Vagina (tissue), 2 donors: ENCODE measurements at places on chromosomes 7 and 10. TPM values are rescaled to one million over a fixed set of nuclear protein-coding genes. Genes with fewer than 3 reads are reported as not detected.

- no peak for DNase-seq
Observed at GRCh38 chr10:83880252-83880791, 259.0 kb upstream of the GHITM start.

GRCh38 chr7:16356301-16356958, 64.9 kb downstream of the CRPPA start:
- no peak for DNase-seq

DNA sequence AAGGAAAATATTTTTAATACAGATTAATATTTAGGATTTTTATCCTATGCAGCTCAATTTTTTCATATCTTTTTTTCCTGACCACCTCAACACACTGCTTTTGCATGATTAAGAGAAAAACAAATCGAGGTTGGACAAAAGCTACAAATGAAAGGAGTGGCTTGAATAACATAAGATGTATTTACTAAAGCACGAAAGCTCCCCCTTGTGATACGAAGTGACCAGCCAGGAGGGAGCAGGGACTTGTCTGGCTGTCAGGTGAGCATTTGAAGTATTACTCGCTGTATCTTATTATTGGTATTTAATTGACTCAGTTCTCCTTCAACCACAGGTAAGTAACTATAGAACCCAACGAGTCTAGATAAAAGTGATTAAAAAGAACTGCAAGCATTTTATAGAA, 265.2 kb upstream of the PHF14 start:
- DNase-seq, result no peak

GRCh38 chr7:138077809-138078208, 1.6 kb downstream of the AKR1D1 start:
- DNase-seq, result no peak

Gene ATRNL1
- 15.5 TPM for total RNA-seq

Gene AFAP1L2
- total RNA-seq, result 29.5 TPM
